HFF-Myc (cell line): ENCODE measurements at places on chromosomes 11 and 22.
A peak's percentile ranks its signal among the peaks of the same experiment; 100 is the strongest.

DNA sequence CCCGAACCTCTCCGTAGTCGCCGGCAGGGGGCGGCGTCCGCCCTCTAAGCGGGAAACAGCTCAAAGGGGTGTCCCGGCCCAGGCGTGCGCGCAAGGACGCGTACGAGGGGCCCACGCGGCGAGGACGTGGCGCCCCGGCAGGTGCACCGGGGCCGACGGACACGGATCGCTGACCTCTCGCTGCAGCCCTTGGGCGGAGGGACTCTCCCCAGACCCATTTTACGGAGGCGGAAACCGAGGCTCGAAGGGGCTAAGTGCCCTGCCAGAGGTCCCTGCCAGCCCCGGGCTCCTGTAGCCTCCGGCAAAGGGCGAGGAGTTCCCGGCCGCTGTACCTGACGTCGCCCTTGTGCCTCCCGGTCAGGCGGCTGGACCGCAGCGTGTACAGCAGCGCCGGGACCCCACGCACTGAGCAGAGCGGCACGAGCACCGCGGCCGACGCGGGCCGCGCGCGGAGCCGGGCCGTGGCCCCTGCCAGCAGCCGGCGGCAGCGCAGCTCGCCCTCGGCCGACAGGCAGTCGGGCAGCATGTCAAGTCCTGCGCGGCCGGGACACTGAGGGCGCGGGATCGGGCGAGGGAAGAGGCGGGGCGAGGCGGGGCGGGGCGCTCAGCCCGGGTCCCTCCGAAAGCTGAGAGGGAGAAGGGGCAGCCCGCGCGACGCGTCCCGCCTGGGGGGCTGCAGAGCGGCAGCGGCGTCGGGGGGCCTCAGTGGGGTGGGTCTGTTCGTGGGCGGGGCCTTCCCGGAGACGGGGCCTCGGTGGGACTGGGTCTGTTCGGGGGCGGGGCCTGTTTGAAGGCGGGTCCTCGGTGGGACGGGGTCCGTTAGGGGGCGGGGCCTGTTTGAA, at the start of gene NUDT8:
Gene NUDT8, minus strand, starts transcription at position 552 of the 842 bp plus-strand sequence. Its CDS starts 26 bp downstream, at position 526.
- DNase-seq: no peak

- no peak for DNase-seq
Measured at GRCh38 chr11:38461751-38462150, 1863.7 kb upstream of the RAG2 start.

GRCh38 chr11:3367221-3367620, 11.7 kb downstream of the ZNF195 start:
- no peak for DNase-seq

DNA sequence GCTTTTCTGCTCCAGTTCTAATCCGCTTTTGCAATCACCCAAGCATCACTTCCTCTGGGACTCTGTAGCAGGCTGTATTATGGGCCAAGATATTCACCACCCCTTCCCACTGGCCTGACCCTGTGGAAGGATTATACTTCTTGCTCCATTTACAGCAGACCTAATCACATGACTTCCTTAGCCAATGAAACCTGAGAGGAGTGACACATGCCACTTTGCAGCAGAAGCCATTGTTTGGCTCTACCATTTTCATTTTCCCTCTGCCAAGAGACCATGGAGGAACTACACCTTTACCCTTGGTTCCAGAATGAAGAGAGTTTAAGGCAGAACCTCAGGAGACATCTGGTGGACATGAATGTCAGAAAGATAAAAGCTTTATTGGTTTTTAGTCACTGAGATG, 134.9 kb upstream of the HSD17B12 start:
- DNase-seq: no peak

GRCh38 chr11:128069665-128070064, 517.7 kb downstream of the ETS1 start:
- DNase-seq: no peak

DNA sequence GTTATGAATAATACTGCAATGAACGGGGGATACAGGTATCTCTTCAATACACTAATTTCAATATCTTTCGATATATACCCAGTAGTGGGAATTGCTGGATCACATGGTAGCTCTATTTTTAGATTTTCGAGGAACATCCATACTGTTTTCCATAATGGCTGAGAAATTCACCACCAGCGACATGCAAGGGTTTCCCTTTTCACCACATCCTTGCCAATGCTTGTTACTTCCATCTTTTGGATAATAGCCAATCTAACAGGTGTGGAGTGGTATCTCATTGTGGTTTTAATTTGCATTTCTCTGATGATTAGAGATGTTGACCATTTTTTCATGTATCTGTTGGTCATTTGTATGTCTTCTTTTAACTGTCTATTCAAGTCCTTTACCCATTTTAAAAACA, 5.9 kb downstream of the IL10RA start:
- DNase-seq: no peak

GRCh38 chr11:112513417-112513816, 252.8 kb upstream of the PLET1 start:
- no peak for DNase-seq

DNA sequence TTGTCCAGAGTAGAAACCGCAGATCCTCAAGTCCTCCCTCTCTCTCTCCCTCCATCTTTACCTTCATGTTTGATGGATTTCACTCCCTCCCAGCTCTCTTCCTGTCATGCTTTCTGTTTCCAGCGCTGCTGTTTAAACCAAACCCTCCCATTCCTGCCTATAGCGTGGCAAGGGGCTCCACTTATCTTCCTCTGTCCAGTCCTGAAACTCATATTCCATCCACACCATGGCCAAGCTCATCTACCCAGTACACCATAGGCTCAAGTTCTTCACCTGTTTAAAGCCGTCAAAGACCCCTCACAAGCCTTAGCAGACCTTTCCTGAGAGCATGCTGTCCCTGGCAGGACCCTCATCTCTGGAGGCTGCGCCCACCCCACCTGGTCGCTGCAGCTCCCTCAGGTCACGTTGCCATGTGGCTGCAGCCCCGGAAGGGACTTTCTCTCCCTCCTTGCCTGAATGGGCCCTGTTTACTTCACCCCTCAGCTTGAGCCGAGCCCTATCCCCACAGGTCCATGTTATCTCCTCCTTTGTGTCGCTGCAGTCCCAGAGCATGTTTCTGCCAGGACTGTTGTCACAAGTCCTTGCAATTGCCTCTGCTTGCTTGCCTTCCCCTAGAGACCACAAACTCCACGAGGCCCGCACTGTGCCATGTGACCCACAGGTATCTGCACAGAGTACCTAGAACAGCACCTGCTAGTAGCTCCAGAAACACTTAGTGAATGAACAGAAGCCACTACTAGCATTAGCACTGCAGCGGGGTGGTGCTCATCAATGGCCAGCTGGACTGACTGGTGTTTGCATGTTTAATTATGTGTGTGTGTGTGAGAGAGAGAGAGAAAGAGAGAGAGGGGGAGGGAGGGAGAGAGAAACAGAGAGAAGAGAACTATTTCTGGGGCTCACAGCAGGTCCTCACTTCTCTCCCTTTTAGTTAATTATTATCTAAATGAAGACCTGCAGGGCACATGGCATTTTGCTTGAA, 149.4 kb upstream of the SNX19 start:
- DNase-seq: no peak

- DNase-seq: peak; percentile 69
Measured at GRCh38 chr11:104106136-104106754, 57.7 kb downstream of the PDGFD start.

DNA sequence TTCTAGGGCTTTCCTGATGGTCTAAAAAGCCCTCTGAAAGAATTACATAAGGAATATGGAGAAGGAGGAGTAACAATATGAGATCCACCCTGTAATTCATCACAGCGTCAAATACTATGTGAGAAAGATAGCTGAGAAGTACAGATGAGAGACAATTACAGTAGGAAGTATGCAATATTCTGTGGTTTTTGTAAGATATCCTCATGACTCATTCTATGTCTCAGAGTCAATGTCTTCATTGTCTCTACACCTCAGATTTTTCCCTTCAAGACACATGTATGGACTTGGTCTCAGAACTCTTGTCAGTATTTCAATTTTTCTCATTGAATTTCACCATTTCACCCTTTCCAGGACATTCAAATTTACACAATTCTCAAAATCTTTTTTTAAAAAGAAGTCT, 343.3 kb upstream of the CTSC start:
- DNase-seq: no peak

DNA sequence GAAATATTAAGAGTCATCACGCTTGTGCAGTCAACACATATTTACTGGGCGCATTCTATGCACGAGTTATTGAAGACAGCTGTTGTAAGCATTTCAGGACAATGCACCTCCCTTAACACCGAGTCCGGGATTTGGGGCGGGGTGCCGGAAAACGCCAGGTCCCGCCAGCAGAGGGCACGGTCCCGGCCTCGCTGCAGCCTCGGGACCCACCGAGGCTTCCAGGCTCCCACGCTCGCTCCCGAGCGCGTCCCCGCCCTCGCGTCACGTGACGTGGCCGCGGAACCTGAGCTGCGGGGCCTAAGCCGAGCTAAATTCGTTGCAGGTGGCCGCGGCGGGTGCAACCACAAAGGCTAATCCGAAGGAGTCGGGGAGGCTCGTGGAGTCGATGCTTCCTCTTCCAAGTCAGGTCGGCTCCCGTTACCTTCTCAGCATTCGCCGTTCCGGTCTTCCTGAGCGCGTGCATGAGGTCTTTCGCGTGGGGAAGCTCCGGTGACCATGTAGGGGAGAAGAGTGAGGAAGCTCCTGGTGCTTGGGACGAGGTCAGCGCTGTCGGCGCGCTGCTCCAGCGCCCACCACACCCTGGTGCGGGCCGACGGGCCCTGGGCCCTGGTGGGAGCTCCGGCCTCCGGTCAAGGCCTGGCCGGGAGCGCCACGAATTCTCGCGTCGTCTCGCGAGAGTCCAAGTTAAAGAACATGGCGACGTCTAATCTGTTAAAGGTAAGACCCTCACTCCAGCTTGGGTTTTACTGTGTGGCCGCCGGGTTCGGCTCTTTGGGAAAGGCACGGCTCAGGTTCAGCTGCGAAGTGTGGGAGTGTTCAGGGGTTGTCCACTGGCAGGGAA, at the start of gene CUL5:
Gene CUL5, plus strand, starts transcription at position 243 of the 841 bp plus-strand sequence. Its CDS starts 451 bp downstream, at position 694.
- peak; percentile 76 for DNase-seq

- no peak for DNase-seq
Measured at GRCh38 chr11:293852-294661, 5.1 kb downstream of the PGGHG start.

DNA sequence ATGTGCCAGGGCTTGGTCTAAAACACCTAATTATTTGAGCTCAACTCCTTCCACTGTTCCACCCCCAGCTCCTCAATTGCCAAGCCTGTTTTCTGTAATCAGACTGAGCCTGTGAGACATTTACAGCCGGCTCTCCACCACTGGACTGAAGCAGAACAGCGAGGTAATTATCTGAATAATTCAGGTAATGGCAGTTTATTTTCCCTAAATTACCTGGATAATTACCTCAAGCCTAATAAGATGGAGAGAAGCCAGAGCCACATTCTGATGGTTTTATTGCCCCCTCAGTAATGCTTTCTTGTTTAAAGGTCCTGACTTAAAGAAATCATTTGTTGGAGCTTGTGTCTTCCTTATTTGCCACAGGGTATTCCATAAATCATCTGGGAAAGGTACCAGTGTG, 64.2 kb downstream of the FZD4 start:
- no peak for DNase-seq

DNA sequence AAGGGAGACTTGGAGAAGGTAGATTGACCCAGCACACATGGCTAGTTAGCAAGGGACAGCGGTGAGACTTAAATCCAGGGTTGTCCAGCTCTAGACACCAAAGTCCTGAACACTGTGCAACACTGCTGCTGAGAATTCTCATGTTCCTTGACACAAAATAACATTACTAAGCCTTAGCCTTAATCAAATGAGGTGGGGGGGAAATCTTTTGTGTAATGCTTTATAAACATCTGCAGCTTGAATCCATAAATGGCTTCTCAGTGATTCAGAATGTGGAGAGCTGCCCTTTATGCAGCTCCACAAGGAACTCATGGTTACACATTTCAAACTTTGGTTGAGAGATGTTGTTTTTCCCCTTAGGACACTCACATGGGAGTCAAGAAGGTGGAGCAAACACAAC, 80.0 kb downstream of the CD44 start:
- DNase-seq: no peak

GRCh38 chr11:13294771-13295579, 17.4 kb downstream of the BMAL1 start:
- DNase-seq: no peak

GRCh38 chr11:68150037-68150436, 28.8 kb upstream of the CHKA start:
- DNase-seq: no peak
